Uterine smooth muscle cell (primary cell): ENCODE measurements at places on chromosomes 3 and 15. TPM values are rescaled to one million over a fixed set of nuclear protein-coding genes. Genes with fewer than 3 reads are reported as not detected.

AADACL2 gene
- not detected in 2 replicates for total RNA-seq

TFRC gene
- 301 and 315 TPM in 2 replicates for total RNA-seq

HIGD2B gene
- total RNA-seq, result not detected in 2 replicates

CHST2 gene
- 13.0 and 15.4 TPM in 2 replicates for total RNA-seq

ACKR2 gene
- 0.22 and 0.37 TPM in 2 replicates for total RNA-seq

BFSP2 gene
- total RNA-seq, result not detected in 2 replicates

CD80 gene
- total RNA-seq, result 0.37 TPM in 1 of 2 replicates, not detected in the other

ADGRG7 gene
- total RNA-seq, result 1.1 and 49.1 TPM in 2 replicates

STAB1 gene
- total RNA-seq, result 0.44 and 0.62 TPM in 2 replicates

PPP1R14D gene
- not detected in 2 replicates for total RNA-seq

FAM107A gene
- total RNA-seq, result under 0.01 TPM in 1 of 2 replicates, not detected in the other

ZSCAN2 gene
- 7.4 and 8.1 TPM in 2 replicates for total RNA-seq

PLCB2 gene
- 0.12 and 0.66 TPM in 2 replicates for total RNA-seq

NUP210 gene
- total RNA-seq, result 0.77 and 1.9 TPM in 2 replicates

SIN3A gene
- 29.9 and 34.6 TPM in 2 replicates for total RNA-seq
